ENCODE measurements at places on chromosomes 5 and 9.
A peak's percentile ranks its signal among the peaks of the same experiment; 100 is the strongest.

- DNase-seq, result no peak
Observed at GRCh38 chr5:117999939-118000549, 988.3 kb downstream of the DTWD2 start.

- no peak for DNase-seq
Observed at GRCh38 chr5:122759241-122760070, 15.4 kb upstream of the SNX2 start.

DNA sequence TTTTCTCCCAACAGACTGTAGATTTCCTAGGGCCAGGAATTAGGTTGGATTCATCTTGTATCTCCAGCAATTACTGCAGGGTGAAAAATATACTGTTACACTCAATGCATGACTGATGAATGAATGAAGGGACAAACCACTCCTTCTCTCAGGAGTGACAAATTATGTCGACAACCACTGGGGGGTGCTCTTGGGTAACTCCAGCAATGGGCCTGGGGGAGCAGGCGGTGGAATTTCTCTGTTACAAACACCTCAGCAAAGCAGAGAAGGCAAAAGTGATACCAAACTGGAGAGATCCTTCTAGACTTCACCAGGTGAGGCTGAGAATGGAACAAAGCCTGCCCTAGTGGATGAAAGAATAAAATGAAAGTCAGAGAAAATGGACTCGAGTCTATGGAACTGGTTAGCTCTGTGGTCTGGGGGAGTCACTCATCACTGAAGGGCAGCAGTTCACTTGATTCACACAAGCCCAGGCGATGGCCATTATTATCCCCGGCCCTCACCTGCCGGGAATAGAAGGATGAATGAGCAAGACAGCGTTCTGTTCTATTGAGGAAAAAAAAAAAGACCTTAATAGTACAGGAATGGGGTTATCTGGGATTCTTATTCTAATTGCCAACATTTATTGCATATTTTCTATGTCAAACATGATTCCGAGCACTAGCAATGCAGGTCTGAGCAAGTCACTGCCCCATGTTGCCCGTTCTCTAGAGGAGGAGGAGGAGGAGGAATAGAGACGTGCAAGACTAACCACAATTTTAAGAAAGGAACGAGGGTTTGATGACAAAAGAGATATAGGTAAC is 341.1 kb downstream of the ASTN2 start:
- no peak for DNase-seq

DNA sequence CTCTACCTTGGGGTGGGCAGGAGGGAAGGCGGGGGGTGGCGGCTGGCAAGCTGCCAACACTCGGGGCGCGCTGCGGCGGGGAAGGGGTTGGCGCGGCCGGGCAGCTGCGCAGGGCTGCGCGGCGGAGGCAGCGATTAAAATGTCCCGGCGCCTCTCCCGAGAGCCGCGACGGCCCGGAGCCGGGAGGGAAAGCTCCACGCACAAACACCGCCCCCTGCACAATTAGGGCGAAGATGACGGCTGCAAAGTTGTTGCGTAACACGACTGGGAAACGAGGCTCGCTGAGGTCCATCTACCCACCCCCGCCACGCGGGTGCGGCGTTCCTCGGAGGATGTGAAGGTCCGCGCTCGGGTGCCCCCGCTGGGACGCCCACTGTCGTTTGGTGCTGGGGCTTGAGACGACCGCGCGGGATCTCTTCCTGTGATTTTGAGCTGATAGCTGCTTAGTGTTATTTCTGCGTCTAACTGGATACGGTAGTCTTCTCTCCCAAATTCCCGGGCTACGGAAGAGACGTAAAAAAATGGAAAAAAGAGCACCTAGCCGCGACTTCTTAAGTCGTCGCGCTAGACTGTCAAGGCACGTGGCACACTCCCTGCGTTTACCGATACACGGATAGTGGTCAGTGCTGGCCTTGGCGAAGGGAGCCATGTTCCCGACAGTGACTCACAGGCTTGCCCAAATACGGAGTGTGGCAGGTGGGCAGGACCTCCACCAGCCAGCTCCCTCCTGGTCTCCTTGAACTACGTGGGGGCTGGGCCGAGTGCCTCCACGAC is 958 bp upstream of the NFIL3 start:
- DNase-seq, result peak; percentile 63

GRCh38 chr5:9186069-9186468 is 359.8 kb downstream of the SEMA5A start:
- no peak for DNase-seq

DNA sequence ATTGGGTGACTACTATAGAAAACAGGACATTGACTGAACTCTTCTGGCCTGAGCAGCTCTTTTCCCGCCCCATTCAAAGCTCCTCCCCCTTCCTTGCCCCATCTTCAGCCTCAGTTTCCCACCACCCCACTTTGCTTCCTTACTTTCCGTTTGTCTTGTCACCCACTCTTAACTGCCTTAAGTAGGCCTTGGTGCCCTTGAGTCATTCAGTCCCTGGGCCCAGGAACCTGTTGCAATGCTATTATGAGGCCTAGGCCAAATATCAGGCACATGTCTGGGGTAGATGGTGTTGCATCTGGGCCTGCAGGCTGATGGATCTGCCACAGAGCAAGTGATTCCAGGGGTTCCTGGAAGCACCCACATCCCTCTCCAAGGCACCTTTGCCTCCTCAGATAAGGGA is 17.7 kb upstream of the GALNT10 start:
- no peak for DNase-seq

- DNase-seq, result no peak
Observed at GRCh38 chr9:113853333-113853732, 22.8 kb upstream of the ZNF618 start.

DNA sequence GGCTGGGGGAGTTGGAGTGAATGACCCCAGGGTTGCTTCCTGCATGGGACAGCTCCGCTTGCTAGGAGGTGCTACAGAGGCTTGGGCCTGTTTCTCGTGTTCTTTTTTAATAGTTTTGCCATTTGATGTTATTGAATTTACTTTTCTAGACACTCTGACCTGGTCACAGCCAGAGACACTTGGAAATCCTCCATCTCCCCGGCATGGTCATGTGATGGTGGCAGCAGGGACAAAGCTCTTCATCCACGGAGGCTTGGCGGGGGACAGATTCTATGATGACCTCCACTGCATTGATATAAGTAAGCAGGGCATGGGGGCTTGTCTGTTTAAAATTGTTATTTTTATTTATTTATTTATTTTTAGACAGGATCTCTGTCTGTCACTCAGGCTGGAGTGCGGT is 13.4 kb downstream of the HSPA5 start:
- DNase-seq, result no peak

DNA sequence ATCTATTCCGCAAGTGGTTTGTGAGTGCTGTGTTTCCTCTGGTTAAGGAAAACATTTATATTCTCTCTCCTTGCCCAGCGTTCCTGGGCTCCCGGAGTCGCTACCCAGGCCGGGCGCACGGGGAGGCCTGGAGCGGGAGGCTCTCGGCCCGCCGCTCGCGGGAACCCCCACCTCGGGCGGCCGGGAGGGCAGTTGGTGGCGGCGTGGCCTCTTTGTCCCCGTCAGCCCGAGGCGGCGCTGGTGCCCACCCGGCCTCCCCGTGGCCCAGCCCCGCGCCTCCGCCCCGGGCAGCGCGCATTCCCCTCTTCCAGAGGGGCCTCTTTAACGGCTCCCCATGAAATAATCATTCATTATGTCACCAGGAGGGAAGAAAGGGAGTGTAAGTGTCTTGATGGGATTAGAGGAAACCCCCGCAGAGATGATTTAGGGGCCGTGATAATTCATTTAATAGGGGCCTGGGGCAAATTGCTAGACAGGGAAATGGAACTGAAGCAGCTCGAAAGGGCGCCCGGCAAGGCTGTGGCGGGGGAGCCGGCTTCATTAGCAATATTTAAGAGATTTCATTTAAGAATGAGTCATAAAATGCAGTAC is 181.9 kb upstream of the TBCA start:
- no peak for DNase-seq

GRCh38 chr5:83562791-83563557 is 91.4 kb downstream of the VCAN start:
- DNase-seq, result no peak

- no peak for DNase-seq
Observed at GRCh38 chr5:177471610-177472356, 1.7 kb downstream of the DBN1 start.

DNA sequence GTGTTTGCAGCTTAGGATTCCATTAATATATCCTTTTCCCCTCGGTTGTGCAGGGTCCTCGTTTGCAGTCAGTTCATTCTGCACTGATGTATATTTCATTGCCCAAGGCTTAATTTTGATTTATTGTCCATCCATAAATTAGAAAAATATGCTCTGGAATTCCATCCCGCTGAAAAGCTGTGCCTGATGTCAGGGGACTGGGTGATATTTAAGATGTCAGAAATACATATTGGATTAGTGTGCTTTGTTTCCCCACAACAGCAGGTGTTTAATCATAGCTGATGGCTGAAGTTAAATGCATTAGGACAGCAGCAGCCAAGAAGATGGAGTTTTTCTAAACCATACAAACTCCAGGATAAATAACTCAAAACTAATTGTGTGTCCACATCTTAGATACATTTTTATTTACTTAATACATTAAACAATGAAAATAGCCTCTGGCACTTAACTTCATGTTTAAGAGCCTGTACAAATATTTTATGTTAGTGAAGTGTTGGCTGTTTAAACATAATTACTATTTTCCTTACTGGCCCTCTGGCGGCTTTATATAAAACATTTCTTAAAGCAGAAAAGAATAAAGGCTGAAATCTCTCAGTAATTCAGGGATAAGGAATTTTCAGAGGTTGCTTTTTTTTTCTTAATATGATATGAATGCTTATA is 170.4 kb upstream of the TBCA start:
- DNase-seq, result no peak

DNA sequence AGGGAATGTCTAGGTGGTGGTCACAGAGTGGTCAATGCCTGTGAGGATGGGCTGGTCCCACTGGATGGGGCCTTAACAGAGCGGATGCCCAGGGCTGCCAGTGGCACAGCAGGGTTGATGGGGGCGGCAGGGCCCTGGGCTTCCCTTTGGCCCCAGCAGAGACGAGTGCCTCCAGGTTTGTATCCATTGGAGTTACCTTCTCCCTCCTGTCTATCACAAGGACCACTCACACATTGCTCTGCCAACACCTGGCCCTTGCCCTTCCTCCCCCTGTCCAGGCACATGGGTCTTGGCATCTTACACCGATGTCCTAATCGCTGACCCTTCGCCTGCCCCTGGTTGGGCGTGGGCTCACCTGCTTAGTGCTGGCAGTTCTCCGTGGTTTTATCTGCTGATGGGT is 26.2 kb upstream of the IRX4 start:
- no peak for DNase-seq

GRCh38 chr9:73565833-73566465 is 414.3 kb downstream of the ANXA1 start:
- DNase-seq, result no peak

- DNase-seq, result no peak
Observed at GRCh38 chr9:76896035-76896434, 9.9 kb downstream of the PRUNE2 start.
